ENCODE measurements at places on chromosomes 11 and 22. TPM values are rescaled to one million over a fixed set of nuclear protein-coding genes. Genes with fewer than 3 reads are reported as not detected.

GRCh38 chr22:50175921-50176849, 5.7 kb downstream of the PANX2 start:
- peak; percentile 37 for DNase-seq
- H3K27ac ChIP-seq = no peak overlapping the region
- H3K27me3 ChIP-seq = no peaks in the 10 kb centered on the region
- no peaks in the 10 kb centered on the region for H3K36me3 ChIP-seq
- H3K4me1 ChIP-seq = no peaks in the 10 kb centered on the region
- no peak overlapping the region for H3K4me3 ChIP-seq

OTOG gene
- total RNA-seq = not detected

DNA sequence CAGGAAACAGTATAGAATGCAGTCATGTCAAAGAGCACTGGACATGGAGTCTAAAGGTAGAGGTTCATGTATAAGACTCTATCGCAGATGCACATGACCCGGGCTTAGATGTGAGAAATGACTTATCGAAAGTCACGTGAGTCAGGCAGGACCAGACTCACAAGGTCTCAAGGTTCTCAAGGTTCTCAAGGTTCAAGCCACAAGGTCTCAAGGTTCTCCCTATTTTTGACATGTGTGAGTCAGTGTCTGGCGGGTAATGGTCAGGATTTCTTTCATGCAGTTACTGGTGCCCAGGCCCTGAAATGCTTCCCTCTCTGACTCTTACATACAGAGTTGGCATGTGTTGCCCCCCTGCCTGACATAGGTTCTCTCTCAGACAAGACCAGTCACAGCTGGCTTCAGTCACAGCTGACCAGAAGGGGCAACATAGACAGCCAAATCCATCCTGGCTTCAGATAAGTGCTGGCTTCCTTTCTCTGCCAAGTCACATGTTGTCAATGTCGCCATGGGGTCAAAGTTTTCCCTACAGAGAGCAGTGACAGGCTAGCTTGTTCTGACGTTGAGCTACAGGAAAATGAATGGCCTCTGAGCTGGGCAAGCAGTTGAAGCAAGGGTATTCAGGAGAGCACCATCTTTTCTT, 10.1 kb downstream of the CSRP3 start:
- no peaks in the 10 kb centered on the region for H3K27me3 ChIP-seq
- no peaks in the 10 kb centered on the region for H3K4me1 ChIP-seq
- no peak overlapping the region for H3K27ac ChIP-seq
- DNase-seq = no peak
- no peak overlapping the region for H3K4me3 ChIP-seq

DNA sequence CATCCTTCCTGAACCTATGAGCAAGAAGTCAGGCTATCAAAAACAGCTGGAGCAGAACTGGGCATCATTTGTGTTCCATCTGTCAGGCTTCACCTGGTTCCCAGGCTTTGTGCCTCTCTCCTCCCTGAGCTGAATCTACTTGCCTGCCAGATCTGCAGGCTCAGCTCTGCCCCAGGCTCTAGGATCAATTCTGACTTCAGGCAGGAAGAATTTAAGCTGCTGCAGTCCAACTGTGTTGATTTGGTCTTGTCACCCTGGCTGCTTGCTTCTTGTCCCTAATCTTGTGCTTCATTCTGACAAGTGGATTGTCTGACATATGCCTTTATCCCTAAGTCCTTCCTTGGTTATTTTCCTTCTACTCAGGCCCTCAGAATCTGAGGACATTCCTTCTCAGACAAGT, 31.6 kb upstream of the CADM1 start:
- H3K4me3 ChIP-seq = no peak overlapping the region
- H3K27ac ChIP-seq = no peak overlapping the region
- no peaks in the 10 kb centered on the region for H3K27me3 ChIP-seq

DNA sequence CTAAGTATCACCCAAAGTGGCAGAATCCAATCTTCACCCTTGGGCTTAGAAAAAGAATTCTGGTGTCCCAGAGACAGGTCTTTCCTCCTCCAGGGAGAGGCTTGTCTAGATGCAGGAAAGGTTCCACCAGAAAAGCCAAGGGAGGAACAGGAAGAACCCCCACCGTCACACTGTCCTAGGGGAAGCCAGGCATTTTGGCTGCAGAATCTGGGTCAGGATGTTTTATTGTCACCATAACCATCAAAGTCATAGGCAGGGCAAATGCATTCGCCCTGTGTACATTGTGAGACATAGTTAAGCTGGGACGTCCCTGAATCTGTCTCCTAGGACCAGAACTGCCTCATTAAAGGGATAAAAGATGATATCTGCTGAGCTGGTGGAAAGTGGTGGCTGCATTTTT, 590.5 kb downstream of the OPCML start:
- no peak for DNase-seq
- H3K27ac ChIP-seq = no peak overlapping the region
- H3K27me3 ChIP-seq = peaks cover 3% of the 10 kb centered on the region

POU2AF2 gene
- not detected for total RNA-seq

DNA sequence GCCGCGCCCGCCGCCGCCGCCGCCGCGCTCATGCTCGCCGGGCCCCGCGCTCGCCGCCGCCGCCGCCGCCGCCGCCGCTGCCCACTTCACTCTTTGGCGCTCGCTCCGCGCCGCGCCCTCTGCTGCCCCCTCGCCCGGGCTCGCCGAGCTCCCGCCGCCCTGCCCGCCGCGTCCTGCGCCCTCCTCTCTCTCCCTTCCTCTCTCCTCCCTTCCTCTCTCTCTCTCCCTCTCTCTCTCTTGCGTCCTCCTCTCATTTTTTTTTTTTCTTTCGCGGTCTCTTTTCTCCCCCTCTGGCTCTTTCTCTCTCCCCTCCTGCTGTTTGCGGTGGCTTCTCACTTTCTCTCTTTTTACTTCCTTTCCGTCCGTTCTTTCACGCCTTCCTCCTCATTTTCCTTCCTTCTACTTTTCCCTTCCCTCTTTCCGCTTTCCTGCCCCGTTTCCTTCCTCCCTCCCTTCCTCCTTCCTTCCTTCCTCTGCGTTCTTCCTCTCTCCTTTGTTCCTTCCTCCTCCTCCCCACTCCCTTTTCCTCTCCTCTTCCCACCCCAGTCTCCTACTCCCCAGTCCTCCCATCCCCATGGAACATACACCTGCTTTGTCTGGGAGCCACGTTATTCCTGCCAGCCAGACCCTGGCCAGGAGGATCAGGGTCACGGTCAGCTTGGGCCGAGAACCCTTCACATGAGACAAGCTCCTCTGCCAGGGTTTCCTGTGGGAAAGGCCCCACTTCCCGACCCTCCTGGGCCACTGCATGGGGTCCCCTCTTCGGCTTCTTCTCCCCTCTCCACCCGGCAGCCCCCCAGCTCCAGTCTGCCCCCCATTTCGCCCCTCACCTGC, 19.3 kb upstream of the SHISAL1 start:
- DNase-seq = peak; percentile 85
- H3K4me1 ChIP-seq = no peaks in the 10 kb centered on the region
- H3K27ac ChIP-seq = no peak overlapping the region
- H3K4me3 ChIP-seq = peak overlapping the region; percentile 38
- H3K27me3 ChIP-seq = no peaks in the 10 kb centered on the region

DNA sequence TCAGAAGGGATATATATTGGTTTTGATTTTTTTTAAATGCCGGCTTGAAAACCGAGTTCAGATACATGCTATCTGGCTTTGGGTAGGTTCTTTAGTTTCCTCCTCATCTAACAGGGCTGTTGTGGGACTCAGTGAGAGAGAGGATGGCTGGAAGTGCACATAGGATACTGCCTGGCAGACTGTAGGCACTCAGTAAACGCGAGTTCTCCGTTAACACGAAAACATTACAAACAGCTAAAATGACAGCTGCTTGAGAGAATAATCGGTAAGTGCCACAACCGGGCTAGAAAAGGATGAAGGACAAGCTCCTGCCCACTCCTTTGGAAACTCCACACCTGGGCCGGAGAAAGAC, 369 bp downstream of the XRRA1 start:
- no peak for DNase-seq
- H3K36me3 ChIP-seq = no peaks in the 10 kb centered on the region
- no peaks in the 10 kb centered on the region for H3K27me3 ChIP-seq
- peak overlapping the region; percentile 86 for H3K4me3 ChIP-seq
- no peak overlapping the region for H3K27ac ChIP-seq

DNA sequence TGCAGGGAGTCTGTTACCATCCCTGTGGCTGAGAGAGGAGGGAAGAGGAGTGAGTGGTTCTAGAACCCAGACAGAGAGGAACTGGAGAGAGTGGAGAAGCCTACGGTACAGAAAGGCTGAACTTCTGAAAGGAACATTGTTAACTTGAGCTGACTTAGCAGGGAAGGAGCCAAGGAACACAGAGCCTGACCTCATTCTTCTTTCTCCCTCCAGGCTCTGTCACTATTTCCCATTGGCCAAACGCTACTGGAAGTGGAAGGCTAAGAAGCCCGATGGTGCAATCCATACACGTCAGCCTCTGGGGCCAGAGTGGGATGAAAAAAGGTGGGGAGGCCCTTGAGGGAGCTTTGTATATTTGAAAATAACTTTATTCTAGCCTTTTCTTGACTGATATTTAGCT, 16.5 kb upstream of the WT1 start:
- H3K27ac ChIP-seq = no peak overlapping the region
- no peak for DNase-seq
- no peak overlapping the region for H3K4me3 ChIP-seq
- H3K36me3 ChIP-seq = no peaks in the 10 kb centered on the region
- no peaks in the 10 kb centered on the region for H3K27me3 ChIP-seq

DNA sequence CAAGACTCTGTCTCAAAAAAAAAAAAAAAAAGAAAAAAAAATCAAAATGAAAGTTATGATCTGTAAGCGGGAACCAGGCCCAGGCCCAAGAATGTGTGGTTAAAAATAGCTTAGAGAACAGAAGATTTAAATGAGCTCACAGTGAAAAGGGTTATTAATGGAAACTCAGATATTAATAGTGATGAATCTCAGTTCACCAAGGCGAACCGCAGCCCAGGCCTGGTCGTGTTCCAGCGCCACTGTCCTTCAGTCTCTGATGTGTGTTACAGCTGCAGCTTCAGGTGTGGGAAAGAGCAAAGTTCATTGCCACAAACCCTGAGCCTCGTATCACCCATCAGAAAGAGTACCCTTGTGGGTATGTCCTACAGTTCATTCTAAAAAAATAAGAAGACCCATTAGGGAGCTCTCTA, 107.1 kb downstream of the GAB2 start:
- H3K27me3 ChIP-seq = no peaks in the 10 kb centered on the region
- peak; percentile 86 for DNase-seq
- peaks cover 8% of the 10 kb centered on the region for H3K4me1 ChIP-seq
- no peaks in the 10 kb centered on the region for H3K36me3 ChIP-seq
- H3K27ac ChIP-seq = no peak overlapping the region

ART1 gene
- not detected for total RNA-seq

- DNase-seq = peak; percentile 83
- H3K27me3 ChIP-seq = no peaks in the 10 kb centered on the region
- no peak overlapping the region for H3K4me3 ChIP-seq
These were observed 469.9 kb downstream of the MN1 start for GRCh38 chr22:27331526-27332281.

MRGPRX4 gene
- not detected for total RNA-seq

DNA sequence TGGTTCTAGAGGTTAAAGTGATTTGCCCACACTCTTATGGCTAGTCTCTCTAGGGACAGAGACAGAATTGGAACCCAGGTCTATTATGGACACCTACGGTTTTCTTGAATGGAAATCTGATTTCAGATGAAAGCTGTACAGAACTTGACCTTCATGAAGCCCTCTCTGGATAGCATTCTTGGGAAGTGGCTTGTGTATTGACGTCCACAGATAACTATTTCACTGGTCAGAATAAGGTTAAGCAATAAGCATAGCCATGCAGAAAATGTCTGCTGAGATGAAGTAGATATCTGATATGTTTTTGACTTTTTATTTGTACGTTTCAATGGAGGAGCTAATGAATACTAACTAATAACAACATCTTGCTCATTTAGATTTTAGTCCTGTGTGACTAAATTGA, 1.1 kb downstream of the TLCD5 start:
- no peaks in the 10 kb centered on the region for H3K4me1 ChIP-seq
- no peaks in the 10 kb centered on the region for H3K27me3 ChIP-seq
- H3K4me3 ChIP-seq = no peak overlapping the region
- H3K27ac ChIP-seq = peak overlapping the region; percentile 65
- peaks cover 5% of the 10 kb centered on the region for H3K36me3 ChIP-seq

DNA sequence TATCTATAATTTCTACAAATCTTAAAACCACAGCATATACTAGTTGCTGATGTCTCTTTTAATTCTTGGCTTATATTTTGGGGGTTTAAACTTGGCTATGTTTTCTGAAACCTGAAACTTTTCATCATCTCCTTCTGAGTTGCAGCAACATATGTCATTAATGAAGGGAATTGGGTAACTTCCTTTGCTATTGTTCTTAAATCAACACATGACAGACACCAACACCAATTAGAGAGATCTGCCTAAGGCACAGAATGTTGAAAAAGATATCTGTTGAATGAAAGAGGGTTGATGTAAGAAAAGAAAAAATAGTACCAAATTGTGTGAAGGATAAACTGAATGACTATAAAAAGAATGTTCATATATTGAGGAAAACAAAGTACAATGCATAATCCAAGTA, 10.3 kb upstream of the GAS2 start:
- no peaks in the 10 kb centered on the region for H3K36me3 ChIP-seq
- no peaks in the 10 kb centered on the region for H3K27me3 ChIP-seq
- H3K4me1 ChIP-seq = no peaks in the 10 kb centered on the region
- no peak overlapping the region for H3K27ac ChIP-seq

DNA sequence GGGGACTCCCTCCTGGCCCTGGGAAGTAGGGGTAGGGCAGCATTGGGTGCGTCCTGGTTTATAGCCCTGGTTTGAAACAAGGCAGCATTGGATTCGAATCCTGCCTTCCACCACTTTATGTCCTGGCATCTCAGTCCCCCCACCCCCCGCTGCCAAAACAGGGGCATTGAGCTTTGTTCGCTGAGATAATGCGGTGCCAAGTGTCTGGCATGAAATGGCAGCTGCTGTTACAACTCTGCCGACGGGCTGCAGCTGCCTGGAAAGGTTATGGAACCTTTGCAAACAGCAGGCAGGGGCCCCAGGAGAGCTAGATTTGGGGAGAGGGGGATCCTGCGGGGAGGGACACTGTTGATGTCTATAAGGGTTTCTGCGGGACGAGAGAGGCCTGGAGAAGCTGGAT, 1.9 kb downstream of the TST start:
- H3K4me1 ChIP-seq = peaks cover 3% of the 10 kb centered on the region
- H3K36me3 ChIP-seq = no peaks in the 10 kb centered on the region
- no peak overlapping the region for H3K4me3 ChIP-seq

WBP2NL gene
- 0.81 TPM for total RNA-seq

- no peaks in the 10 kb centered on the region for H3K4me1 ChIP-seq
- H3K27me3 ChIP-seq = no peaks in the 10 kb centered on the region
- H3K4me3 ChIP-seq = no peak overlapping the region
- no peak overlapping the region for H3K27ac ChIP-seq
- DNase-seq = no peak
- H3K36me3 ChIP-seq = no peaks in the 10 kb centered on the region
These were observed 39.7 kb downstream of the ADAMTS8 start for GRCh38 chr11:130388607-130389205.

- no peaks in the 10 kb centered on the region for H3K36me3 ChIP-seq
- H3K4me3 ChIP-seq = peak overlapping the region; percentile 90
- peaks cover 17% of the 10 kb centered on the region for H3K4me1 ChIP-seq
- DNase-seq = no peak
These were observed 904 bp downstream of the C2CD3 start for GRCh38 chr11:74169738-74170458.

GRCh38 chr11:110720431-110721275, 8.4 kb upstream of the ARHGAP20 start:
- H3K36me3 ChIP-seq = no peaks in the 10 kb centered on the region
- H3K27me3 ChIP-seq = no peaks in the 10 kb centered on the region
- H3K4me1 ChIP-seq = no peaks in the 10 kb centered on the region
- no peak for DNase-seq
- H3K4me3 ChIP-seq = no peak overlapping the region
- no peak overlapping the region for H3K27ac ChIP-seq
